ENCODE measurements at places on chromosomes 2 and 18.
A peak's percentile ranks its signal among the peaks of the same experiment; 100 is the strongest.

GRCh38 chr2:3651691-3652648 lies 6.0 kb upstream of the ALLC start:
- DNase-seq, result peak; percentile 25

DNA sequence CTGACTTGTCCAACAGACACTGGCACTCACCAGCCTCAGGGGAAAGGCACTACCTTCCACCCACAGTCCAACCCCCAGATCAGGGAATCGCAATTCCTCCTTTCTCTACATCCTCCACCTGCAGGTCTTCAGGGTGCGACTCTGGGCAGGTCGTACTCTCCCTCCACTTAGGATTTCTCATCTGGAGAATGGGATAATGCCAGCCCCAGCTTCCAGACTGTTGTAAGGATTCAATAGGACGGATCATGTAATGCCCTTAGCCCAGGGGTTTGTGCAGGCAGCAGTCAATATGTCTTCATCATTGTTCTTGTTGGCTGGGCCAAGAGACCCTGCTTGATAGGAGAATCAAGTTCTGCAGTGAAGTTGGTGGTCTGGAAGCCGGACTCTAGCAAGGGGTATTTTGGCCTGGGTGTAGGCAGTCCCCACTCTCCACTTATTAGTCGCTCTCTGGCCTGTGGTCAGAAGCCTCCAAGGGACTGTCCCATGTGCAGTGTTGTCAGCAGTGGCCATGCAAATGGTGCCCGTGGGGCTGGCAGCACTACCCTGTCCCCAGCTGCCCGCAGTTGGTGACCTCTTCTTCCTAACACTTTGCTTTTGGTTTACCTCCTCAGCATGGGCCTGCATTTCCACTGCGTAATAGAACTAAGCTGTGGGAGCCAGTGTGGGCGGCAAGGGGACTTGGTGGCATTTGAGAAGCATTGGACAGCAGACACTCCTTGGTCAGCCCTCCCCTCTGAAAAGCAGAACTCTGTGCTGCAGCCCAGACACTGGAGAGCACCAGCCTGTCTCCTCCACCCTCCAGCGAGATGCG lies 172.4 kb upstream of the HS6ST1 start:
- no peak for DNase-seq

DNA sequence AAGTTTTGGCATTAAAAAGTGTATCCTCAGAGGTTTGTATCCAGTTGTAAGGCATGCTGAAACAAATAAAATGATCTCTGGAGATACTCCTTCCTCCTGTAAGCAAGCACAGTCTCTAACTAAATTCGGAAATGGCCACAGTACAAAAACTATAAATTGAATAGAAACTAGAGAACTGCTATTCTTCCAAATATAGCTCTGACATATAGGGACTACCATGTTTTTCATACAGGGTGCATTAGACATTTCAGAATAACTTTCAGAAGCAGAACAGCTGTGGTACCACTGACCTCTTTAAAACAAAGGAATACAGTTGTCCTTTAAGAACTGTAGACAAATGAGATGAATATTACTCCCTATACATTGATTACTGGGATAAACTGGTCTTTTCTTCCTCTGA lies 568.5 kb downstream of the ARHGAP15 start:
- no peak for DNase-seq

- DNase-seq, result no peak
Observed at GRCh38 chr2:11243512-11243911, 88.2 kb downstream of the SLC66A3 start.

DNA sequence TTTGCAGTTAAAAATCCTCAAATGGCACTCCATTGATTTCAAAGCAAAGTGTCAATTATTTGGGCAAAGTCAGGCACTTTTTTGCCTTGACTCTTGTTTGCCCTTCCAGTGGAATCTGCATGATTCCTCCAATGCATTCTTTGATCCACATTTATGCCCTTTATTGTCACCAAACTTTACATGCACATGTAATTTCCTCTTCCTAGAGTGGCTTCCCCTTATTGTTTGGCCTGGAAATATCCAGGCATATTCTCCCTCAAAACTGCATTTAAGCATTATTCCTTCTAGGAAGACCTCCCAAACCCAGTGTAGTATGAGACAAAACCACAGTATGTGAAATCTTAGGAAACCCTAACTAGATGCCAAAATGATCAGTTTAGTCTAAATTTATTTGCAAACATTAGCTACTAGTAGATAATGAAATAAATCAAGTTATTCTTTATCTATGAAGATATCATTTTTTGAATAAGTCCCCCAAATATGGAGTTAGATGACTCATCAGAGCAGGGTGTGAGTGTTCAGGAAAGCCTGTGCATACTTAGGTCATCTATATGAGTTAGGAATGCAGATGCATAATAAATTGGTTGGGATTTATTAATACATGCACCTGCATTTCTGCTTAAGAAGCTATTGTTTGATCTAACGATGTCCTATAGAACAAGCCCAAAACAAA lies 433.3 kb upstream of the TCF4 start:
- DNase-seq, result peak; percentile 10

DNA sequence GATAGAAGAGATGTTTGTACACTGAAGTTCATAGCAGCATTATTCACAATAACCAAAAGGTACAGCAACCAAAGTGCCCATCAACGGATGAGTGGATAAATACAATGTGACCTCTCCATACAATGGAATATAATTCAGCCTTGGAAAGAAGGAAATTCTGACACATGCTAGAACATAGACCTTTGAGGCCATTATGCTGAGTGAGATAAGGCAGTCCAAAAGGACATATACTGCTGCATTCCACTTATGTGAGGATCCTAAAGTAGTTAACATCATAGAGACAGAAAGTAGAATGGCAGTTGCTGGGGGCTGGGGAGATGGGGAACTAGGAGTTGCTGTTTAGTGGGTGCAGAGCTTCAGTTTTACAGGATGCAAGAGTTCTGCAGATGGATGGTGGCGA lies 38.2 kb upstream of the GLI2 start:
- no peak for DNase-seq

- no peak for DNase-seq
Observed at GRCh38 chr2:36797324-36798070, 101.0 kb downstream of the VIT start.

GRCh38 chr2:234661175-234661574 lies 164.3 kb upstream of the ARL4C start:
- DNase-seq, result no peak

All from brain microvascular endothelial cell (primary cell).